ENCODE measurements at places on chromosomes 6 and 20. TPM values are rescaled to one million over a fixed set of nuclear protein-coding genes. Genes with fewer than 3 reads are reported as not detected.
A peak's percentile ranks its signal among the peaks of the same experiment; 100 is the strongest.

DNA sequence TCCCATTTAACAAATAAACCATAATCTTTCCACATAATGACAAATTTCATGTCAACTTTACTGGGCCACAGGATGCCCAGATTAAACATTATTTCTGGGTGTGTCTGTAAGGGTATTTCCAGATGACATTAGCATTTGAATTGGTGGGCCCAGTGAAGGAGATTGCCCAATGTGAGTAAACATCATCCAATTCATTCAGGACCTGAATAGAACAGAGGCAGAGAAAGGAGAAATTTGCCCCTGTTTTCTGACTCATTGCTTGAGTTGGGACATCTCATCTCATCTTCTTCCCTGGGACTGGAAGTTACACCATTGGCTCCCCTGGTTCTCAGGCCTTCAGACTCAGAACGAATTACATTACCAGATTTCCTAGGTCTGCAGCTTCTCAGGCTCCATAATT, 142.9 kb downstream of the TPBG start:
- no peak for DNase-seq

- no peak for DNase-seq
These were observed 31.6 kb downstream of the PKIB start for GRCh38 chr6:122641819-122642218.

GRCh38 chr20:17921774-17922173, 46.8 kb downstream of the SNX5 start:
- DNase-seq = no peak

- DNase-seq = peak; percentile 27
These were observed 181.6 kb downstream of the FARS2 start for GRCh38 chr6:5442916-5443315.

DNA sequence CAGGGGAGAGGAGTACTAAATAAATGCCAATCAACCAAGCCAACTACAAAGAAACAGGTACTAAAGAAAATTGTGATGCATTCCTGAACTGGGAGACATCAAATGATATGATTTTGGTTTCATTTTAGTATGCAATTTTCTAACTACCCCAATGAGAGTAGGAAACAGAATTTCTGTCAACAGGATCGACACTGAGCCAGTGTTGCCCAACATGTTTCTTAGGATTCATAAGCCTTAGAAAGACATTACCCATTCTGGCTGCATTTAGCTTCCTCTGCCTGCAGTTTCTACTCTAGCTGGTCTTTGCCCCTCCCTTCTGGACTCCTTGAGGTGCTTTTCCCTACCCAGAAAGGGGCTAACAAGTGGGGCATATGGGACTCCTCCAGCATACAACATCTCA, 49.8 kb downstream of the KCTD20 start:
- DNase-seq = no peak

DNA sequence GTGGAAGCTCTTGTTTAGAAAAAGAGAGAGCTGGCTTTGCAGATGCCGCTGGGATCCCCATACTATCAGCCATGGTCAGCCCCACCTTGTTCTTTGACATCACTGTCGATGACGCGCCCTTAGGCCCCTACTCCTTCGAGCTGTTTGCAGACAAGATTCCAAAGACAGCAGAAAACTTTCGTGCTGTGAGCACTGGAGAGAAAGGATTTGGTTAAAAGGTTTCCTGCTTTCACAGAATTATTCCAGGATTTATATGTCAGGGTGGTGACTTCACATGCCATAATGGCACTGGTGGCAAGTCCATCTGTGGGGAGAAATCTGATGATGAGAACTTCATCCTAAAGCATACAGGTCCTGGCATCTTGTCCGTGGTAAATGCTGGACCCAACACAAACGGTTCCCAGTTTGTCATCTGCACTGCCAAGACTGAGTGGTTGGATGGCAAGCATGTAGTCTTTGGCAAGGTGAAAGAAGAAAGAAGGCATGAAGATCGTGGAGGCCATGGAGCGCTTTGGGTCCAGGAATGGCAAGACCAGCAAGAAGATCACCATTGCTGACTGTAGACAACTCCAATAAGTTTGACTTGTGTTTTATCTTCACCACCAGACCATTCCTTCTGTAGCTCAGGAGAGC, 2.4 kb upstream of the BLCAP start:
- no peak for DNase-seq

- no peak for DNase-seq
These were observed 96.8 kb downstream of the ADTRP start for GRCh38 chr6:11681770-11682169.

DNA sequence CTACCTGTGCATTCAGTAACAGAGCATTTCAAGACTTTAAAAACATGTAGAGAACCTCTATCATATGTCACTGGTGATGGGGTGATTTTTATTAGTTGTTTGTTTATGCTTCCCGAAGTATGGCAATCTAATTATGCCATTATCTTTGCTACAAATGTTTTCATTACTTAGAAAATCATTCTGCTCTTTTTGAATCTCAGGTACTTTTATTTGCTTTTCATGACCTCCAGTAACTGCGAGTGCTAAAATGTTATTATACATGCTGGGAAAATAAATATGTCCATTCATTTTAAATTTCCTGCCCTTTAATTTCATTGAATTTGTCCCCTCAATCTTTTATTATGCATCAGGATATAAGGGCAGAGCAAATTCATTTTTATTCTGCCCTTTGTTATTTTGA, 515.7 kb downstream of the NKAIN2 start:
- DNase-seq = no peak

- DNase-seq = no peak
These were observed 185.8 kb upstream of the TENT5A start for GRCh38 chr6:81938014-81938856.

- DNase-seq = no peak
These were observed 43.9 kb upstream of the PRND start for GRCh38 chr20:4677846-4678245.

- no peak for DNase-seq
These were observed 539.4 kb downstream of the PTPRT start for GRCh38 chr20:42650191-42650746.

DNA sequence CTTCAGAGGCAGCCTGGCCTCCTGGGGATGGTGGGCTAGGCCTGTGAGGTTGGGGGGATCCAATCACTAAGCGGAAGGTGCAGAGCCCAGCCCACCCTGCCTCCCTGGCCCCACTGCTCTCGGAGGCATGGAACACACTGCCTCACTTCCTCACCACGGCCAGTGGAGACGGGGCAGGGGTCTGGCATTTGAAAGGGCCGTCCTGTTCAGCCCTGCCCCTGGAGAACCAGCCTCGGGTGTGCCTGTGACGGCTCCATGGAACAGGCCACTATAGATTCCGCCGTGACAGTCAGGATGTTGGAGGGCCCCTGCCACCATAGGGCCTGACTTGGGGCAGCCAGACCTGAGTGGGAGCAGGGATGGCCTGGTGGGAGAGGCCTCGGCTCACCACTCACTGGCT, 110.2 kb downstream of the DACT2 start:
- no peak for DNase-seq

- no peak for DNase-seq
These were observed 24.1 kb downstream of the IL17A start for GRCh38 chr6:52210227-52210626.

GRCh38 chr20:58028123-58028522, 200.3 kb downstream of the ANKRD60 start:
- no peak for DNase-seq

DNA sequence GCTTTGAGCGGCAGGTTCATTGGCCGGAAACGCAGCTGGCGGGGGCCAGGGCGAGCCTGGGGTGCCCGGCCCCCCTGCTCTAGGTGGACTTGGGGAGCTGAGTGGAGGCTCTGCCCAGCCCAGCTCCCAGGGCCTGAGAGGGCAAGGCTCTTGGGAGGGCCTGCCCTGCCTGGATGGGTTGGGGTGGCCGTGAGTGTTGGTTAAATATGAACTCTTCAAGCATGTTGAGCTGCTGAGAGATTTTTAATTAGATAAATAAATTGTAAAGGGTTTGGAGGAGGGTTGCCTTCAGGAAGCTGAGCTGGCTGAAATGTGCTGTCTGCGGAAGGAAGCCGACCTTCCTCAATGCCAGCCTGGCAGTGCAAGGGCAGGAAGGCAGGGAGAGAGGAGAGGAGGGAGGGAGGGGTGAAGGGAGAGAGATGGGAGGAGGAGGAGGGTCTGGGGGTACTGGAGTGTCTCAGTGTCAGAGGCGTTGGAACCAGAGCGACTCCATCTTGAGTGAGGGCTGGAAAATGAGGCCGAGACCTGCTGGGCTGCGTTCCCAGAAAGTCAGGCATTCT, 39.4 kb upstream of the PMEPA1 start:
- no peak for DNase-seq

GRCh38 chr6:101489456-101489855, 95.9 kb downstream of the GRIK2 start:
- no peak for DNase-seq

DNA sequence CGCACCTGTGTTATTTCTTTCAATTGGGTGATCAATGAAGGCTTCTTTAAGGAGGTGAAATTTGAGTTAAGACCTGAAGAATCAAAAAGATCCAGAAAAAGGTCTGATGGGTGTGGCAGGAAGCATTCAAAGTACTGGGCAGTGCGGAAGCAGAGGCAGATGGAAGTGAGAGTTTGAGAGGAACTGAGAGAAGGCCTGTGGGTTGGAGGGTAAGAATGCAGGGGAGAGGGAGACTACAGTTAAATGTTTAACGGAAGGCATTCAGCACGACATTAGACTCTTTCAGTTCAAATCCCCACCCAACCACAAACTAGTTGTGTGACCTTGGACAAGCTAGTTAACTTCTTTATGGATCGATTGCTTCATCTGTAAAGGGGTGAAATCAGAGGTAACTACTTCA, 50.5 kb upstream of the GCM1 start:
- DNase-seq = no peak

DNA sequence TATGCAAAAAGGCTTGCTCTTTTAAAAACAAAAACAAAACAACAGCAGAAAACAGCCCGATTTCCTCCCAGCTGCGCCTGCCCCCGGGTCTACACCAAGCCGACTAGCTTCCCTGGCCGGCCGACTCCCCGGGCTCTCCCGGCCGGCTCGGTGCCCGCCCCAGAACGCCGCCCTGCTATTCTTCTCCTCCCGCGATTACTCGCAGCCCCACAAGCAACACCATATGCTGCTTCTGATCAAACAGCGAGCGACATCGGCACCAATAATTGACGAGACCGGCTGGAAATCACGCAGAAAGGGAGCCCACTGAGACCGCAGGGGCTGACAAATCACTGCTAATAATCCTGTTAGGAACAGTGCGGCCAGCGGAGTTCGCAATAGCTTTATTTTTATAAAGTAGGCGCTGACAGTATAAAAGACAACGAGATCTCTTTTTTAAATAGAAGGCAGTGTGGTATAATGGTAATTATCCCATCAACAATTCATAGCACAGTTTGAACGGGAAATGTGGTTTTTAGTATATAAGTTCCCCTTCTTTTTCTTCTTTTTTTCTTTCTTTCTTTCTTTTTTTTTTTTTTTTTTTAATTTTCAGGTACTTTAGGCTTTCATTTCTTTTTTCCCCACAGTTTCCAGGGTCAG, 3.3 kb downstream of the SIM1 start:
- peak; percentile 67 for DNase-seq

CASS4 gene
- 2.8 TPM for total RNA-seq

MYL9 gene
- total RNA-seq = 8.3 TPM

POU5F1 gene
- 7.5 TPM for total RNA-seq

DEFB118 gene
- not detected for total RNA-seq

SNRPB gene
- 101 TPM for total RNA-seq

EFCAB8 gene
- total RNA-seq = 2.3 TPM

OPN5 gene
- not detected for total RNA-seq

SAMD10 gene
- 2.6 TPM for total RNA-seq

GSTA3 gene
- not detected for total RNA-seq

TUBB2B gene
- 87.5 TPM for total RNA-seq

CST4 gene
- not detected for total RNA-seq

BANF2 gene
- total RNA-seq = not detected
